ENCODE measurements at places on chromosomes 16 and 17.

DNA sequence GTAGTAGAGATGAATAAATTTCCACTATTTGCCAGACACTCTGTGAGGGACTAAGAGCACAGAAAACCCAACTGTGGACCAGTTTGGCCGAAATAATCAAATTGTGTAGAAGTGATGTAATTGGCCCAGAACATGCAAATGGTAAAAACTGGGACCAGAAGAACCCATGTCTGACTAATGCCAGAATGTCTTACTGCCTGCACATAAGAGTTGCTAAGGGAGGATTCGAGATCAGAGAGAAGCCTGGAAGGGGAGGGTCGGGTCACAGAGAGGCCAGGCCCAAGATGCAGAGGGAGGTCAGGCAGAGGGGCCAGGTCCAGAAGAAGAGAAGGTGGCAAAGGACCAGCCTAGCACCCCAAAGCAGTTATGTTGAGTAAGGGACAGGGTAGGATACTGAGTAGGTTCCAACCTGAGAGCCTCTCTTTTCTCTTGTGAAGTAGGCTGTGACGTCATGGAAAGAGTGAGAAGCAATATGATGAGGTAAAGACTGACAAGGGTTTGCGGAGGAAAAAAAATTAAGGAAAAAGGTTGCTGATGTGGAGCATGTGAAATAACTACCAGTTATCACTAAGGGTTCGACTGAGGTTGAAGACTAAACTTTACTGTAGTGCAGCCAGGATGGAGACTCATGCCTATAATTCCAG, 53.2 kb downstream of the SKAP1 start:
- DNase-seq: no peak

GRCh38 chr16:88610080-88610479, 28.3 kb upstream of the IL17C start:
- DNase-seq: no peak

DNA sequence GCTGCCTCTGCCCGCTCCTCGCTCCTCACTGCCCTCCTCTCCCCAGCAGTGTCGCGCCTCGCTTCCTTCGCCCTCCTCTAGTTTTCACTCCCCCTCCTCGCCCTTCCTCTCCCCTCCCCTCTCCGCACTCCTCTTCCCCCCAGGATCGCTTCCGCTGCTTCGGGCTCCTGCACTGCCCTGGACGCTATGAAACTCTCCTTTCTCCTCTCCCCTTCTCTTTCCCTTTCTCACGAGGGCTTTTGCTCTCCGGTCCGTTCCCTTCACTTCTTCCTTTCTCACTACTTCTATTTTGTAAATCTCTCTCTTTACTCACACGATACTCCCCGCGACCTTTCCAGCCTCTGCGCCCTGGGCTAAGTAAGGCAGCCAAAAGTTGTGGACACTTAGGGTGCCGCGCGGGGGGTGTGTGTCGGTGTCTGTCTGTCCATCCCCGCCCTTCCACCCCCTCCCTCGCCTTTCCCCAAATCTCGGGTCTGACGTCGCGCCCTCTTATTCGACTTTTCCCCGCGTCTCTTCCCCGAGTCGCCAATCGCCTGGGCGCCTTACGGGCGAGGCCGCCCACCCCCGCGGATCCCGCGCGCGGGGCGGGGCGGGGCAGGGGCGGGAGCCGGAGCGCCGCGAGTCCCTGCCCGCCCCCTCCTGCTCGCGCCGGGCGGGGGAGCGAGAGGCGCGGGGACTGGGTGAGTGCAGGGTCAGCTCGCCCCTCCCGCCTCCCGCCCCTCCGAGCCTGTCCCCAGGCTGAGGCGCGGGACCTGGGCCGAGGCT, at the start of gene IRX3:
Gene IRX3 (minus strand): TSS at position 422 of the 765 bp plus-strand sequence. CDS start 737 bp downstream, outside the sequence.
- peak; percentile 26 for DNase-seq

DNA sequence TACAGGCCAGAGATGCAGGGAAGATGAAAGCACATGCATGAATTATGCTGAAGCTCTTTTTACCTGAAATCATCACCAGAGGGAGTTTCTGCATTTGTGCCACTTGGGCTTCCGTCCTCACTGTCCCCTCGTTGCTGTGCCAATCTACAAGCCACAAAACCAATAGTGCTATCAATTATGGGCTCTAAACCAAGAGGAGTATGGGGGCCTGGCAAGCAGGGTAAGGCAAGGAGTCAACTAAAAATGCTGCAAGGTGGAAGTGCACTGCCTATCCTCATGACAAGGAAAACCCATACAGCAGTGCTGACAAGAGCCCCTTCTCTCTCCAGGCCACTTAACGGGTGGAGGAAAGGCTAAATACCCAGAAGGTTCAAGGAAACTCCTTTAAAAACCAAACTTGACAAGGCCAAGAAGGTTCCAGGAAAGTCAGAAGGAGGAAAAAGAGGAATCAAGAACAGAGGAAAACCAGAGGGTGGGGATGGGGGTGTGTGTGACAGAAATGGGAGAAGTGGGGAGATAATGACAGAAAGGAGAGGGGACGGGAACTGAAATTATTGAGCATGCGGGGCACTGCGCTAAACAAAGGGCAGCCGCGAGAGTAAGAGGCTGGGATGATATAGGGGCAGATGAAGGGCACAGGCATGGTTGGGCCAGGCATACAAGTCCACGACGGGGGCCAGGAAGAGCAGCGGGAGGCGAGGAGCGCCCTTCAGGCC, 674 bp downstream of the C17orf75 start:
- peak; percentile 50 for DNase-seq

GRCh38 chr17:17564896-17565295, 26.6 kb downstream of the PEMT start:
- no peak for DNase-seq

- DNase-seq: no peak
Observed at GRCh38 chr17:34252444-34253138, 2.5 kb upstream of the CCL2 start.

DNA sequence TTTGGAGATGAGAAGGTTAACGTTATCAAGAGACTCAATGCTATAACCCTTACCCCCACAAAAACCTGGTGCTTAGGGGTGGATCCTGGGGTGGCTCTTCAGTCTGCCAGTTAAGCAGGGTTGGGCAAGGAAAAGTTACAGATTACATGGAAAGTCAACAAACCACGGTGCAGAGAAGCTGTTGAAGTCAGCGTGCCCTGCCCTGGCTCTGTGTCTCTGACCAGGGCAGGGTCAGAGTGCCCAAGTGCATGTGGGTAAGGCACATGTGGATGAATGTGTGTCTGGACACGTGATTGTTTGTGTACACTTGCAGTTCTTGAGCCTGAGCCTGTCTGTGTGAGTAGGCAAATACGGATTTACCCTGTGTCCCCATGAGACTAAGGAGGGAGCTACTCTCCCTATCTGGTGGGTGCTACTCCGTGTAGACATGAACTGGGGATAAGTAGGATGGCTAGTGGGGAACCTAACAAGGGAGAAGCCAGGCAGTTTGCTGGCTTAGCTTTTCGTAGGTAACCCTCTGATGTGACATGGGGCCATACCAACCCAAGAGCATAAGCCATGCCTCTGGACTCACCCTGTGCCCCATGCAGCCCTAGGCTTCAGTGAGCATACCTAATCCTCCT, 5.5 kb downstream of the IGFBP4 start:
- DNase-seq: no peak

DNA sequence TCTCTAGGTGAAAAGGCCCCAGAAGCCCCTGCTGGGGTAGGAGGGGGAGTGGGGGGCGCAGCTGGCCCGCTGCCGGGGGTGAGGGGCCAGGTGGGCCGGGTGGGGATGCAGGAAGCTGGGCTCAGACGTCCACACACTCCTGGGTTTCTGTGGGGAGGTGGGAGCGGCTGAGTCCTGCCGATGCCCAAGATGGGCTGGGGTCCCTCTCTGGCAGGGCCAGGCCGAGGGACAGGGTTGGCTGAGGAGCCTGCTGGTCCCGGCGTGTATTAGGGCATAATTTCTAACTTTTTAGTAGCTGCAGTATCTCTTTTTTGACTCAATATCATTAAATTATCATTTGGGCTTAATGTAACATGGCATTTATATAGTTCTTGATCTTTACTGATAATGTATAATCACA, 121.4 kb upstream of the CORO6 start:
- DNase-seq: no peak

- no peak for DNase-seq
Observed at GRCh38 chr17:61284174-61284573, 115.5 kb upstream of the TBX2 start.

- no peak for DNase-seq
Observed at GRCh38 chr17:63634816-63635215, 12.6 kb downstream of the MAP3K3 start.

- DNase-seq: peak; percentile 52
Observed at GRCh38 chr17:80082403-80083135, 18.8 kb upstream of the GAA start.

GRCh38 chr17:47820033-47820789, 1.4 kb downstream of the OSBPL7 start:
- no peak for DNase-seq

DNA sequence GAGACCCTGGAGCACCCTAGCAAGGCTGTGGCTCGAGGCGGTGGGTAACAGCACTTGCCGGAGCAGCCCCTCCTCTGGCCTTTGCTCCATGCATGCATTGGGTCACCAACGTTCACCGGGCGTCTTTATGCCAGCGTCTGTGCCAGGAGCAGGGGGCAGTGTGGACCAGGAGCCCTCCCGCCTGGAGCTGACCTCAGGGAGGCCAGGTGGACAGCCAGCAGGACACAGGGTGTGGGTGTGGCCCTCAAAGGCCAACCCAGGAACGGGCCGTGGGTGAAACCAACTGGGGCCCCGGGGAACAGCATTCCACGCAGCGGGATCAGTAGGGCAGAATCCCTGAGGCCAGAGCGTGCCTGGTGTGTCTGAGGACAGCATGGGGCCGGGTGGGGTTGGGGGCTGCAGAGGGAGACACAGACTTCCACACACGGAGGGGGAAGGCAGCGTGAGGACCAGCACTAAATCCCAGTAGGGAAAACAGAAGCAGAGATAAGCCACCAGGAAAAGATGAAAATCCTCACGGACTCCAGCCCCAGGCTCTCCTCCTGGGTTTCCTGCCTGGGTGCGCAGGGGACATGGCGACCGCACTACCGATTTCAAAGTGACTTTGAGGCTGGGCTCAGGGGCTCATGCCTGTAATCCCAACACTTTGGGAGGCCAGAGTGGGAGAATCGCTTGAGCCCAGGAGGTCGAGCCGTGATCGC, 2.9 kb upstream of the CD7 start:
- no peak for DNase-seq

GRCh38 chr16:77212741-77213541, 13.7 kb downstream of the SYCE1L start:
- peak; percentile 71 for DNase-seq

DNA sequence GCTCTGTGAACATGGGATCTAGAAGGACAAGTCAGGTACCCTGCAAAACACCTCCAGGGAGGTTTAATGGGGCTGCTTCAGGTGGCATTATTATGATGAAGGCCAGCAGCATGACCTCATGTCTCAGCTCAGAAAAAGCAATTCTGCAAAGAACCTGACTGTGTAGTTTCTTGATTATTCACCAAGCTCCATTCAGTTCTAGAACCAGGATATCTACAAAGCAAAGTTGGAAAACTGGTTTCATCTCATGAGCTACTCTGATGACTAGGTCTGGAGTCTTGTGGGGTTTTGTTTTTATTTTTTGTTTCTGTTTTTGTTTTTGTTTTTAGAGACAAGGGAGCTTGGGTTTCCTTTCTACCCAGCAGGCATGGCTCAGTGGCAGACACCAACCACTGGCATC, 19.0 kb upstream of the LRRC37A3 start:
- DNase-seq: no peak

GRCh38 chr16:9258423-9259051, 167.1 kb downstream of the HAPSTR1 start:
- peak; percentile 7 for DNase-seq

DNA sequence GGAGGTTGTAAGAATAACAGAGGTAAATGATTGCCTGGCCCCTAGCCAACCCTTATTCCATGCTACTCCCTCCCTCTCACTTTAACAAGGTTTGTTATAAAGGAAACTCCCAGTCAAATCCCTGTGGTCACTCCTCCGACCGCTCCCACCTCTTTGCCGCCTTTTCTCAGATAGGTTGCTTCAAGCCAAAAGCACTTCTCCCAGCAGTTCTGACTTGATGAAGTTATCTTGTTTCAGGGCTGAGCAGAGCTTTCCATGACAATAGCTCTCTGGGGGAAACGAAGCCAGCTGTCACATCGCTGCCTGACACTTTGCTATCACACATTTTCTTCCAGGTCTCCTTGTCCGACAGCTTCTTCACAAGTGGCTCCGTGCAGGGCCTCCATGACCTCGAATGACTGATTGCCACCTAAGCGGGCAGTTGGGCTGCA, 278.6 kb downstream of the HAPSTR1 start:
- no peak for DNase-seq

DNA sequence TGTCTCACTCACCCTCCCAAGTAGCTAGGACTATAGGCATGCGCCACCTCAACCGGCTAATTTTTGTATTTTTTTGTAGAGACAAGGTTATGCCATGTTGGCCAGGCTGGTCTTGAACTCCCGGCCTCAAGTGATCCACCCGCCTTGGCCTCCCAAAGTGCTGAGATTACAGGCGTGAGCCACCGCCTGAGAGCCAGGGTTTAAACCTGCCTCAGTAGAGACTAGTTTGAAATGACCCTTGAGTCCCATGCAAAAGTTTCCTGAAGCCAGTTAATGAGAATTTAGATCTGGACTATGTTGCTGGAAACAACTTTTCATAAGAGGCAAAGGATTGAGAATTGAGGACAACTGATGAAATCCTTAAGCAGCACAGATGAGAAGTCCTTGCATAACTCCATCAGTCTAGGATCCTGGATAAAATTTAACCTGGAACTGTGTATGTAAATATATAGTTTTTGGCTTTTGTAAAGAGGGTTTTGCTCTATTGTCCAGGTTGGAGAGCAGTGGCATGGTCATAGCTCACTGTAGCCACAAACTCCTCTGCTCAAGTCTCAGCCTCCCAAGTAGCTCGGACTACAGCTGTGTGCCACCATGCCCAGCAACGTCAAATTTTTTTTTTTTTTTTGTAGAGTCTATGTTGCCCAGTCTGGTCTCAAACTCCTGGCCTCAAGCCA, 43.2 kb downstream of the CYB5B start:
- DNase-seq: no peak

DNA sequence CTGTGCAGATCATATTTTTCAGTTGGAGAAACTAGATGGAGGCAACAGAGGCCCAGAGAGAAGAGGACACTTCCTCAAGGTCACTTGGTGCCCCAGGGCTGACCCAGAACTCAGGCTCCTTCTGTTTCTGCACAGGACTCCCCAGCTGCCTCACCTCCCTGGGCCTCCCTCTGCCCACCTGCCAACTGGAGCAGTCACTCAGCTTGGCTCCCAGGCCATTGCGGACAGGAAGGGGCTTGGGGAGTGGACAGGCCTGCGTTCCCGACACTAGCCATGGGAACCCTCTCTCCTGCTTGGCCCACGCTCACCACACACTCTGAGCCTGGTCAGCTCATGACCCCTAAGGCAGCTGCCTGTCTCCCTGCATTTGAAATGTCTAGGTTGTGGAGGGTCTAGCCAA, 78.1 kb upstream of the BRD7 start:
- no peak for DNase-seq
